ENCODE measurements at places on chromosomes 2 and 18.

DNA sequence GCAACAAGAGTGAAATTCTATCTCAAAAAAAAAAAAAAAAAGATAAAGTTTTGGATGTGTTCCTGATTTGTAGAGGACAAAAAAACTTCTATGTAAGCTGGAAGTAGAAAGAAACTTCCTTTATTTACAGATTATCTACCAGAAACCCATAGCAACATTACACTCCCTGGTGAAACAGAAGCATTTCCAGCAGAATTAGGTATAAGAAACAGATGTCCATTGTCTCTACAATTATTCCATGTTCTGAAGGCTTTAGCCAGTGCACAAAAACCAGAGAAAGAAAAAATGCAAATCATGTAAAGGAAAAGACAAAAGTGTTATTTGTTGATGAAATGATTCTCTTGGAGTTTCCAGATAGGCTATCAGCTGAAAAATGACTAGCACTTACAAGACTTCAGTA is 4.9 kb downstream of the TUBB6 start:
- DNase-seq, result no peak

DNA sequence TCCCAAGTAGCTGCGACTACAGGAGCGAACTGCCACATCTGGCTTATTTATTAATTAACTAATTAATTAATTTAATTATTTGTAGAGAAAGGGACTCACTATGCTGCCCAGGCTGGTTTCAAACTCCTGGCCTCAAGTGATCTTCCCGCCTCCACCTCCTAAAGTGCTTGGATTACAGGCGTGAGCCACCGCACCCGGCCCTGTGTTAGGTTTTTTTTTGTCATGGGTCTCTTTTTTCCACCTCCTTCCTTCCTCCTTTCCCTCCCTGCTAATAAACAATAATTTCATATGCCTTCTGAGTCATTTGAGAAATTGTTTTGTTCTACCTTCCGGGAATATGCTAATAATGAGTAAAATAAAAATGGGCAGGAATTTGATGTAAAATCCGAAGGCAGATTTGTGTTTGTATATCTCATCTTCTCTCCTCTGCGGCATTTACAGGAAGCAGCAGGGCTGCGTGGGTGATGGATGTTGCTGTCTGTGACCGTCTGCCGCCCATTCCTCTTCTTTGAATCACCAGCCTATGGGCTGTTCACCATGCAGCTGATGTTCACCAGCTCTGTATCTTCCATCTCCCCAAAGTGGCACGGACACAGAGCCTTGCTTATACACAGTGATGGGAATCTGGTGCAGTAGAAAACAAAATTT is 89.9 kb downstream of the ACSL3 start:
- DNase-seq, result no peak

- no peak for DNase-seq
Observed at GRCh38 chr18:24368749-24369148, 28.9 kb downstream of the OSBPL1A start.

DNA sequence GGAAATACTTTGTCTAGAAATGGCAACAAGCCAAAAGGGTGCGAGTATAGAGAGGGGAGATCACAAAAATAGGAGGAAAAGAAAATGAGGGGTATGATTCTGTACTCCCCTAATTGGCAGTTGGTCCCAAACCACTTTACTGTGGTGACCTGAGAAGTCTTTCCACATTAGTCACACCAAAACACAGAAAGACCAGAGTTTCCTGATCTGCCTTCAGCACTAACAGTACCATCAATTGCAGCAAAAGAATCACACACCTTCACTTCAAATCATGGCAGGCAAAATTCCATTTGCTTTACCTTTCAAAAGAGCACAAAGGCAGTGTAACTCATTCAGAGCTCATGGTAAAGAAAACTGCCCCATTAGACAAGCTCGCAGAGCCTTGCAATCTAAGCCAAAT is 86.8 kb downstream of the ALK start:
- no peak for DNase-seq

- no peak for DNase-seq
Observed at GRCh38 chr18:9910661-9911060, 3.2 kb upstream of the VAPA start.

- DNase-seq, result no peak
Observed at GRCh38 chr2:45379399-45380087, 231.5 kb downstream of the SRBD1 start.

- no peak for DNase-seq
Observed at GRCh38 chr2:27888790-27889189, 1.4 kb downstream of the RBKS start.

DNA sequence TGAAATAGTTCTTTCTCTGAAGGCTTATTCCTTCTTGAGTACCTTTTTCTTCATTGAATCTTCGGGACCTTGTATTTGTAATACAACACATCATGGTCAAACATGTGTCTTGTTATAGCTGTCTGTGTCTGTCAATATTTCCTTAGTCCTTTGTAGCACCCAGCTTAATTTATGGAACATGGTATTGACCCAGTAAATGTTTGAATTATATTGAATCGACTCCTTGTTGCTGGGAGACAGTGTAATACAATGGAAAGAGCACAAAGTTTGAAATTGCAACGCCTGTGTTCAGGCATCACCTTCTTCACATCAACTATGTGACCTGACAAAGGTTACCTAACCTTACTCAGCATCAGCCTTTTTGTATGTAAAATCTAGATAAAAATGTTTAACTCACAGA is 267.2 kb upstream of the CYRIA start:
- DNase-seq, result no peak

DNA sequence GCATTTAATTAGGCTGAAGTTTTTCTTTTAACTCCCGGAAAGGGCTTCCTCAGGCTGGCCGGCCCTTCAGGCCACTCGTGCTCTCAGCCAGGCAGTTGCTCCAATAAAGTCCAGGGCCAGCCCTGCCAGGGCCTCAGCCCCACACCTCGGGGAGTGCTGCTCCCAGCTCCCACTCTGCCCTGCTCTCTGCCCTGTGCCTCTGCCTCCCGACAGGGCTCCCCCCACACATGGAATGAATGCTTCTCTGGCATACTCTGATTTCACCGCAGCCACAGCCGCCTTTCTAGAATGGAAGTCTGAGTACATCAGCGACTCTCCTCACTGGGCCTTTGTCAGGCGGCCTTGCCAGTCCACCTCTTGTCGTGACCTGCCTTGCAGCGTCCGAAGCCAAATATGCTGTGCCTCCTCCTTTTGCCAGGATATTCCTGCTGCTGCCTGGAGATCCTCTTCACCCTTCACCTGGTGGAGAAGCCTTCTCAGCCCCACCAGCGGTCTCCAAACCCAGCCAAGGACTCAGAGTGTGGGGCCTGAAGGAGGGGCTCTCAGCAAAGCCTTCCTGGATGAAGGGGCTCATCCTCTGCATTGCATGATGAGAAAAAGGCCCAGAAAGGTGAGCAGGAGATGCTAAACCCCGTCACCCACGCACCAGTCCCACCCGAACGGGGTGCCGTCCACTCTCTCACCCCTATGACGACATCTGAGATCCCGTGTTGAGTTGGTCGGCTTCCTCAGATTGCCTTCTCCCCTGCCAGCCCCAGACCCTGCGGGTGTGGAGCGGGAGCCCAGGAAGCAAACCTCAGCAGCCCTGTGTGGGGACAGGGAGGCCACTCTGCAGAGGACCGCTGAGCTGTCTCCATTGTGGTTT is 472.7 kb upstream of the HS6ST1 start:
- no peak for DNase-seq

GRCh38 chr18:72808680-72809079 is 59.1 kb downstream of the NETO1 start:
- DNase-seq, result no peak

Data from WTC11 (cell line).